ENCODE measurements at places on chromosomes 2 and 18.

- DNase-seq, result no peak
These were observed 566.6 kb upstream of the VRK2 start for GRCh38 chr2:57479981-57480380.

GRCh38 chr2:190970160-190970559 is 43.8 kb downstream of the STAT1 start:
- DNase-seq, result no peak

DNA sequence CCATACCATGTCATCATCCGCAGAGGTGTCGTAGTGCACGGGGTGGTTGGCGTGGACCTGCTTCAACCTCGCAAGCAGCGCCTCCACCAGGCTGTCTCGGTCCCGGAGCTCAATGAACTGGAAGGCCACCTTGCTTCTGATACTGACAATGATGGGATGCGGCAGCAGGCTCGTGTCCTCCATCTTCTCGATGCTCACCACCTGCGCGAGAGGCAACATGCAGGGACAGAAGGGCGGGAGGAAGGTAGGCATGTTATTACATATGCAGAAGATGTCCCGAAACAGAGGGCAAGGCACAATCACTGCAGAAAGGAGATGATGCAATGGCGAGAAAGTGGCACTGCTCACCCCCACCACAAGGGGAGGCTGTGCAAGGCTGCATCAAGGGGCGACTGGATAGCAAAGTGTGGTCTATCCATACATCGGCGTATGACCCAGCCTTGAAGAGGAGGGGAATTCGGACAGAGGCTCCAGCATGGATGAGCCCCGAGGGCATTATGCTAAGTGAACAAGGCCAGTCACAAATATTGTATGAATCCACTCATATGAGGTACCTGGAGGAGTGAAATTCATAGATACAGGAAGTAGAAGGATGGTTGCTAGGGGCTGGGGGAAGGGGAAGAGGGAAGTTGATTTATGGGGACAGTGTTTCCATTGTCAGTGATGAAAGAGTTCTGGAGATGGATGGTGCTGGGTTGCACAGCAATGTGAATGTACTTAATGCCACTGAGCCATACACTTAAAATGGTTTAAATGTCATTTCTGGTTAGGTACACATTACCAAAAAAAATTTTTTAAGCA is 36.6 kb downstream of the RPL31 start:
- no peak for DNase-seq

- no peak for DNase-seq
These were observed 89.0 kb upstream of the RBMS1 start for GRCh38 chr2:160582490-160583145.

- no peak for DNase-seq
These were observed 5.2 kb upstream of the DNAJB2 start for GRCh38 chr2:219273937-219274336.

DNA sequence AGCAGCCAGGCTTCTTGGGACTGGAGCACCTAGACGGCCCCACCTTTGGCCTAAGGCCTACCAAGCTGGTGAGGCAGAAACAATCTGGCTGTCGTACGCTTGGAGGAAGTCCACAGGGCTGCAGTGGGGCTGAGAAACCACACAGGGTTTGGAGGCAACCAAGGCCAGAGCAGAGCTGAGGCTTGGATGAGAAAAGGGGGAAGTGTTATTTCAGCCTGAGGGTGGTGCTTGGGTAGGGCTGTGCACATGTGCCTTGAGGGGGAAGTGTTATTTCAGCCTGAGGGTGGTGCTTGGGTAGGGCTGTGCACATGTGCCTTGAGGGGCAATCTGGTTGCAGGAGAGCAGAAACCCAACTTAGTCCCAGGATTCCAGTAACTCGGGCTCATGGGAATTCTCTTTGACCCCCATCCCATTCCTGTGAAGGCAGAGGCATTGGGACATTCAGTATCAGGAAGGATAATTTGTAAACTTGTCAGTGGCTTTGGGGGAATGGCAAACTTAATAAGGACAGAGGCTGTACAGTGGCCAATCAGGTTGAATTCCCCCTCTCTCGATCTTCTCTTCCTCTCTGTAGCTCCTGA is 971 bp upstream of the FBXO41 start:
- no peak for DNase-seq

GRCh38 chr2:86675511-86676015 is 44.5 kb upstream of the RMND5A start:
- no peak for DNase-seq

DNA sequence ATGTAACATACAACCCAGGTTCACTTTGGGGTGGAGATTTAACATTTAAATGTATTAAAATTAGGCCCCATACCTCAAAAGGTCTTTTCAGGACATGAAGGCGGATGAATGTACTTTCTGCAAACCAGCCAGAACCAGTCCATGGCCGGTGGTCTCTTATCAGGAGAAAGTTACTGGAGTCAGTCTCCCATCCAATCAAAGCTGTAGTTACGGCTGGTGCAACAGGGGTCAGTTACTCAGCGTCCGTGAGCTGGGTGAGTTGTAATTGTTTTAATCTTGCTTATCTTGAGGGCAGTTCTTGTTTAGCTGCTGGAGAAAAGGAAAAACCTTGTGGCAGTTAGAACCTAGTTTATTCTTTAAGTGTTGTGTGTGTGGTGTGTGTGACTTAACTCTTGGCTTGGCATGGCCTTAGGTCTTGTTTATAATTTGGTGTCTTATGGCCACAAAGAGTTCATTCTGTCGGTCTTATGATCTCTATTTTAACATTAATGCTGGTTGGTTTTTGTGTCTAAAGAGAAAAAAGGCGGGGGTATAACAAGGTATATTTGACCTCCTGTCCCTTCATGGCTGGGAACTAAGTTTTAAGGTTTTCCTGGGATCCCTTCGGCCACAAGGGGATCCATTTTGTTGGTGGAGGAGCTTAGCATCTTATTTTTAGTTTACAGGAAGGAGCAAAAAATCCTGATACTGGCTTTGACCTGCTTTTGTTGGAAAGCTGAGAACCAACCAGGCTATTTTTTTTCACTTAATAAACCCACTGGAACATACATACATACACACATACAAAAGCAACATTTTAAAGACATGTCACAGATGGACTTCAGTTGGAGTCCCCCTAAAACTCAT is 143.5 kb upstream of the NCK2 start:
- DNase-seq, result no peak

Measured in stimulated activated CD8-positive, alpha-beta memory T cell treated with anti-CD3 and anti-CD28 coated beads, Interleukin-7, amount 100 ng/mL, for 1 hour (primary cell).